SK-MEL-5 (cell line): ENCODE measurements at places on chromosomes 3 and 15.

- DNase-seq = no peak
Measured at GRCh38 chr15:24955531-24955921, 739 bp downstream of the SNRPN start.

GRCh38 chr15:92848852-92849598 is 51.1 kb upstream of the CHD2 start:
- DNase-seq = no peak

DNA sequence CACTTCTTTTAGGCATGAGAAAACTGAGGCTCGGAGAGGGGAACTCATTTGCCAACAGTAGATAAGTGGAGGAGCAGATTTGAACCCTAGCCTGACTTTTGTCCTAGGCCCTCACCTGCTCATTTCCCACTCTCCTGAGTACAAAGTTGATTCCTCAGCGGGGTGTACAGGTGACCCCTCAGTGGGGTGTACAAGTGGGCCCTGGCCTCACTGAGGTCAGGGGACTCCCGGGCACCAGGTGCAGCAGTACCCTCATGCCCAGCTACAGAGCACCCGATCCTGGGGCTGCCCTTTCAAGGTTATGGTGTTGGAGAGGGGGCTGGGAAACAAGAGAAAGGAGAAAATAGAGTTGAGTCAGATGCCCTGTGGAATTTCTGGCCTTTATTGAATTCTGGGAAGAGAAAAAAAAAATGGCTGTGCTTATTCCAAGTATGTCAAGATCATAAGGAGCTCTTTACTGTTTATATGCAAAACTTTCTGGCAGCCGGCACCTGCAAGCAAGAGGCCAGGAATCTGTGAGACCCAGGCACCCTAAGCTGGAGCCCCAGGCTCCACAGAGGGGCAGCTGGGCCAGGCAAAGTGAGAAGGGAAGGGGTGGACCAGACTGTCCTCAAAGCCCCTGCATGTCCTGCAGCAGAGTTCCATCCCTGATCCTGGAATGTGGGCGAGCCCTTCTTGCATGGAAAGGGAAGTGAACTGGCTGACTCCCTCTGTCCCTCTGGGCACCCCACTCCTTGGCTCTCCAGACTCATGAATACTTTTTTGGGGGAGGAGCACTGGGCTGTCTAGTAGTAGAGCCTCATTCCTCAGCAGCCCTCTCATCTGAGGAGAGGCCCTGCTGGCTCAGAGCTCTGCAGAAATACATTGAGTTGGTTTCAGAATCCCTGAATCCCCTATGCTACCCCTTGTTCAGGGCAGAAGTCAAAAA is 43.1 kb downstream of the AMOTL2 start:
- DNase-seq = no peak

DNA sequence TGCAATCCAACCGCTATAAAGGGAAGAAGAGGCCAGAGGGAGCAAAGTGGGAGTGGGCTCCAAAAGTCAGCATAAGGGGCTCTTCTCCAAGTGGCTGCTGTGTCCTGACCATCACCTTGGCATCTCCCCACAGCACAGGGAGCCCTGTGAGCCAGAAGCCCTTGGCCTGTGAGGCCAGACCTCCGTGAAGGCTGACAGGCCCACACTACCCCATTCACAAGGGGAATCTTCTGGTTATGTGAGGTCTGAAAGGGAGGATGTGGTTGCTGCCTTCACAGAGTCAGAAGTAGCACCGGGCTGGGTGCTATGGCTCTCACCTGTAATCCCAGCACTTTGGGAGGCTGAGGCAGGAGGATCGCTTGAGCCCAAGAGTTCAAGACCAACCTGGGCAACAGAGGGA is 2.6 kb upstream of the ULK3 start:
- no peak for DNase-seq

DNA sequence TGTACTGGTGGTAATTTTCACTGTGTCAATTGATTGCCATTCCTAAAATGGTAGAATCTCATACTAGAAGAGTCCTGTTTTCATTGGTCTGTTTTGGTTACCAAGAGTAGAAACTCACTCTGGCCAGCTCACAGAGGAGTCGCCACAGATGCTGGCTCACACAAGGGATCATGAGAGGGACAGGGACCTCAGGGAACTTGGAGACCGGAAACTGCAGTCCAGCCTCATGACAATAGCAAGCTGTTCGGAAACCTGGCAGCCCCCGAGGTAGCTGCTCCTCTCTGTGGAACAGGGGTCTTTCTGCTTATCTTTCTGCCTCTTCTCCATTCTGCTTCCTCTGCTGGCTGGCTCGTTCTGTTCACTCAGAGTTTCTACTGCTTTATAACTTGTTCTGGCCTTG is 192.9 kb downstream of the PLCL2 start:
- DNase-seq = no peak

DNA sequence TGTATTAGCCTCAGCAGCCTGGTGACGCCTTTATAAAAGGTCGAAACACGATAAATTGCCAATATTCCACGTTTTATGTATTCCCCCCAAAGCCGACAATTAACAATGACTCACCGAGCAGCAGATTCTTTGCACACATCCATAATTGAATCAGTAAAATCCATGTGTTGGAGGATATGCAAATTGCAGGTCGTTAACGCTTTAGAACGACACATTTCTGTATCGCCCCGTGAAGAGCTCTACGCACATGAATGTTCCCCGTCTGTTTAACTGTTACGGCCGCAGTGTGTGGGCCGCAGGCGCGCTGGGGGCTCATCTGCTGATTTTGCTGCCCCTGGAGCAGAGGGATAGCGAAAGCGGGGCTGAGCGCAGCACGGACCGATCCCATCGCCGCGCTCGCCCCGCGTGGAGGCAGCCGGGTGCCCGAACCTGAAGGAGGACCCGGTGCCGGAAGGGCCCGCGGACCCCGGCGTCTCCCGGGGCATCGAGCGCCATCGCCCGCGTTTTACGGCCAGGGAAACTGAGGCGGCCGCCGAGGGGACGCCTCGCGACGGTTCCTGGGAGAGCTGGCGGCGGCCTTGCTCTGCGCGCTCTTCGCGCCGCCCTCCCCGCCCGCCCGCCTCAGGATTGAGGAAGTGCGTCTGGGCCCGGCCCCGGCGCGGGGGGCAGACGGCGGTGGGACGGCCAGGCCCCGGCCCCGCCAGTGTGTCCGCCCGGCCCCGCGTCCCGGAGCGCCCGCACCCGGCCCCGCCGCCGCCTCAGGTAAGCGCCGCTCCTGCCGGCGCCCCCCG is at the start of gene LRRK1:
Gene LRRK1 (plus strand): TSS at position 668 of the 791 bp plus-strand sequence. CDS start 5,276 bp downstream, outside the sequence.
- no peak for DNase-seq

- DNase-seq = no peak
Measured at GRCh38 chr15:56964182-56964581, 45.7 kb downstream of the TCF12 start.

DNA sequence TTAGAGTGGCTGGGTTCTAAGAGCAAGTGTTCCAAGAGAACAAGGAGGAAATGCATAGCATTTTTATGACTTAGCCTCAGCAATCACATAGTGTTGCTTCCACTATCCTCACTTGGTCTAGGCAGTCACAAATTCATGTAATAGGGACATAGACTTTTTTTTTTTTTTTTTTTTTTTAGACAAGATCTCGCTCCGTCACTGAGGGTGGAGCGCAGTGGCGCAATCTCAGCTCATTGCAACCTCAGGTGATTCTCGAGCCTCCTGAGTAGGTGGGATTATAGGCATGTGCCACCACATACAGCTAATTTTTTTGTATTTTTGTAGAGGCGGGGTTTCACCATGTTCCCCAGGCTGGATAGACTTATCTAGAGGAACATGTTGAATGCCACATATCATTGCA is 4.7 kb upstream of the GNB4 start:
- no peak for DNase-seq

GRCh38 chr3:135125171-135125801 is 330.2 kb downstream of the EPHB1 start:
- peak; percentile 17 for DNase-seq

- DNase-seq = no peak
Measured at GRCh38 chr3:7518026-7518425, 657.1 kb downstream of the GRM7 start.
